ENCODE measurements at places on chromosomes 5 and 9.

DNA sequence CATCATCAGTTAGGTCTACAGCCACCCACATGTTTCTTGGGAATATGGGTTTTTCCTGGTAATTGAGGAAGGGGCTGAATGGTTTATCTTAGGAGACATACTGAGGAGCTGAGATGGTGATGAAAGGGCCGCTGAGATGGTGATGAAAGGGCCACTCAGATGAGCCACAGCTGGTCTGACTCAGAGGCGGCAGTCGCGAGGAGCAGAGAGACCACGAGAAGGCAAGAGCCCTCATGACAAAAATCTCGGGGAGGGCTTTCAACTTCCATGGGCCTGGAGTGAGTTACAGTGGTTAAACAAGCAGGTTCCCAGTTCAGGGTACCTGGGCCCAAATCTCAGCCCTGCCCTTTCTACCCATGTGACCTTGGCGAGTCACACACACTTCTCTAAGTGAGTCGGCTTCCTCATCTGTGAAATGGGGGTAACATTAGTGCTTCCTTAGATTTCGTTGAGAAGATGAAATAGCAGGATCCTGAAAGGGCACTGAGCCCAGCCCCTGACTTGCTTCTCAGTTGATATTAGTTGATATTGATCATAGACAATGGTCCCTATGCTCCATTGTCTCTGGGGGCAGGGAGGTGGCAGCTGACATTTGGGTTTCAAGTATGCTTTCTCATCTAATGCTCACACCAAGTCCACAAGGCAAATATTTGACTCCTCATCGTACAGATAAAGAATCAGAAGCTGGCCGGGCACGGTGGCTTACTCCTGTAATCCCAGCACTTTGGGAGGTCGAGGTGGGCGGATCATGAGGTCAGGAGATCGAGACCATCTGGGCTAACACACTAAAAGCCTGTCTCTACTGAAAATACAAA, 169.5 kb downstream of the RGS3 start:
- DNase-seq: no peak

DNA sequence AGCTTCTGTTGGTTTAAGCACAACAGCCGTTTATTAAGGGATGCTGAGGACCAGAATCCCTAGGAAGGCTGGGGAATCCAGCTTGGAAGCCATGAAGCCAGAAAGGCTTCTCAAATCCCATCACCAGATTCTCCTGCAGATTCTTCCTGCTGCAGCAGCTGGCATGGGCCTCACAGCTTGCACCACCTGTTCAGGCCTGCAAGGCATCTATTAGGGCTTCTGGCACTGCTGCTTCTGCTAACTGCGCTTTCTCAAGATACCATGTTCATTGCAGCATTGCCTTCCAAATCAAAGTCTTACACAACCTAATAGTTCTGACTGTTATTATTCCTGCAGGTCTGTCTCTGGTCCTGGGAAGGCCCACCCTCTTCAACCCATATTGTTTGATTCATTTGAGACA, 51.2 kb upstream of the ZNF366 start:
- peak; percentile 73 for DNase-seq

GRCh38 chr5:133827011-133827410, 141.4 kb downstream of the C5orf15 start:
- no peak for DNase-seq

DNA sequence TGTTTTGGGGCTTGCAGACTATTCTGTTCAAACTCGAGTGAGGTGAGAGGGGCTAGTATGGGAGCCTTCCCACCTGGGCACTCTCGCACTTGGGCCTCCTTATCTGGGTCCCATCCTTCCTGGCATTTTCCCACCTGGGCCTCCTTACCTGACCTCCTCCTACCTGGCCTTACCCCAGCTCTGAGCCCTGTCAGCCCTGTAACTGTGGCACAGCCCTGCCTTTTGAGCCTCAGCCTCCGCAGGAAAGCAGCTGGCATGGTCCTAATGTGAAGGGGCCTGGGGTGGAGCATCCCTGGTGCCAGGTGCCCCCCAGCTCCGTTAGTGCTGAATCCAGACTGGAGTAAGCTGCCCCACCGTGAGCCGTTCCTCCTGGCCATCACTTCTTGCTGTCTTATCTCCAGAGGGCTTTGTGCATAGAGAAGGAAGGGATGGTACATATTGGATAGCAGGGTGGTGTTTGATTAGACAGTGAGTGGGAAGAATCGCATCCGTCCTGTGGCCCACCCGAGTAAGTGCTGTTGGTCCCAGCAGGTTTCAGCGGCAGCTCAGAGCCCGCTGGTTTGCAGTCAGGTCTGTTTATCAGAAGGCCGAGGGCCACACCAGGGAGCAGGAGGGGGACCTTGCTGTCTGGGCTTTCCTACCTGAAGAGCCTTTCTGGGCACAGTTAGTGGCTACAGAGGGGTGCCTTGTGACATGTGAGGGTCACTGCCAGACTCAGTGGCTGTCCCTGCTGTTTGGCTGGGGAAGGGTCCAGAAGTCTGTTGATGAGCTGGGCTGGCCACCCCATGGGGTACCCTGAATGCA, 76.5 kb downstream of the WNK2 start:
- DNase-seq: no peak

DNA sequence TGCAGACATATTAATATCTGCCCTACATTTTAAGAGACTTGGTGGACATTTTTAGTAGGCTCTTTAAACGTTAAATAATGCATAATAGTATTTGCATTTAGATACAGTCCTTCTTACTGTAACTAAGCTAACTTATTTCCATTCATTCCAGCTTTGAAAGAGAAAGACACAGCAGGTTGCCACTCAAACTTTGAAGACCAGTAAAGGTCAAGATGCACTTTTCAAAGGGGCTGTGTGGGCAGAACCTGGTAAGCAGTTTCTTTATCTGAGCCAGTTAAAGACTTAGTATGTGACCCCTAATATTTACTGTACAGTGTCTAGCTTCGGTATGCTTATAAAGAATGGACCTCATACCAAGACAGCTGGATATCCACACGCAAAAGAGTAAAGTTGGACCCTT, 20.8 kb downstream of the PLGRKT start:
- DNase-seq: no peak

GRCh38 chr5:144183254-144183889, 12.7 kb downstream of the KCTD16 start:
- peak; percentile 33 for DNase-seq

DNA sequence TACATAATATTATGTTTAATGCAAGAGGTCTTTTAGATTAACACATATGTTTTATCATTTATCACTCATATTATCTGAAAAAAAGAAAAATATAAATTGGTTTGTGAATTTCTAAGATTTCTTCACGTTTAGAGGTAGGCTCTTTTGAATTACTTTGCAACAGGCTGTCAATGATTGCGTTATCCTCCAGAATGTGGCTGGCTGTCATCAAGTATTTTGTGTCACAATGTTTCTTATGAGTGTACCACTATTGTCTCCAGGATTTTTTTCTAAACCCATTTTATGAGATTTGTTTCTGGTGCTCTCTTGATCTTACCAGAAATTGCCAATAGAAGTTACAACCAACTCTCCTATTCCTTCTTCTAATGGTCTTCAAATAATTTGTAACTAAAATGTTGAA, 307.9 kb downstream of the DMAC1 start:
- no peak for DNase-seq

DNA sequence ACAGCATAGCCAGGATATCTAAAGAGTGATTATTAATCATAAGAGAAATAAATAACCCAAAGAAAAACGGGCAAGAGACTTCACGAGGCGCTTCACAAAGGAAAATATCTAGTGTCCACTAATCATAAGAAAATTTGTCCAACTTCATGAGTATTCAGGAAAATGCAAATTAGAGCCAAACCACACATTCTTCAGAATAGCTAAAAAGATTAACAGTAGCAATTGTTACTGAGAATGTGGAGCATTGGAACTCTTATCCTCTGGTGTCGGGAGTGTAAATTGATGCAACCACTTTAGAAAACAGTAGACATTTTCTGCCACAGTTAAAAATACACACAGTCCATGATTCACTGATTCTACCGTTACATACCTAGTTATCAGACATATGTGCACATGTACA, 145.7 kb downstream of the CWC27 start:
- no peak for DNase-seq

DNA sequence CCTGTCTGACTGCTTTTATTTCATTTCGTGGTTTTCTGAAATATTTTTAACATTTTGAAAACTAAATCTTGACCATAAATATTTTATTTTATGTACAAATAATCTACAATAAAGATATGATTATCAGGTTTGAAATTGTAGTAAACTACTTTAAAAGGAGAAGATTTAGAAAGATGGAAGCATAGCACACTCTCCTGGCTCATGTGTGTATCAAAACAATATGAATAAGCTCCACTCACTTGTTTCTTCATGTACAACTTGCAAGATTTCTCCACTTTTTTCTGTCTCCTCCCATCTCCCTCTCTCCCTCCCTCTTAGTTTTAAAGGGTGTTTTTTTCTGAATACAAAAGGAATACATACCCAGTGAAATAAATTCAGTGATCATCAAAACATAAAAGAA, 15.4 kb upstream of the VPS13A start:
- no peak for DNase-seq
